ENCODE measurements at places on chromosomes 1 and 21.

GRCh38 chr1:27321813-27322568, at the start of gene TMEM222:
Gene TMEM222 (plus strand): TSS chr1:27322163. CDS start chr1:27322198, 35 bp downstream.
- peak; percentile 99 for DNase-seq

DNA sequence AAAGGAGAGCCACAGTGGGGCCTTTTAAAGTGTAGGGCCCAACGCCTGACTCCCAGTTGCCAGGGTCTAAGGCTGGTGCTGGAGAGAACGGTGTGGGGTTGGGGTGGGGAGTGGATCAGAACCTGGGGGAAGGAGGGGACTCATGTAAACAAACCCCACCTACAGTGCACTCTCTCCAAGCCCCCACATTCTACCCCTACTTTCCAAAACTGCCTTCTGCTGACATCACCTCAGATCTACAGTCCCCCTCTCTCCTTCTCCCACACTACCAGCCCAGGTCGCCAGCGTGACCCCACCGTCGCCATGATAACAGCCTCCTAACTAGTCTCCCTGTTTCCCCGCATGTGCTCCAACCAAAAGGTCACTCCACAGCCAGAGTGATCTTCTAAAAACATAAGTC, 26.6 kb downstream of the TNNT2 start:
- DNase-seq: no peak

DNA sequence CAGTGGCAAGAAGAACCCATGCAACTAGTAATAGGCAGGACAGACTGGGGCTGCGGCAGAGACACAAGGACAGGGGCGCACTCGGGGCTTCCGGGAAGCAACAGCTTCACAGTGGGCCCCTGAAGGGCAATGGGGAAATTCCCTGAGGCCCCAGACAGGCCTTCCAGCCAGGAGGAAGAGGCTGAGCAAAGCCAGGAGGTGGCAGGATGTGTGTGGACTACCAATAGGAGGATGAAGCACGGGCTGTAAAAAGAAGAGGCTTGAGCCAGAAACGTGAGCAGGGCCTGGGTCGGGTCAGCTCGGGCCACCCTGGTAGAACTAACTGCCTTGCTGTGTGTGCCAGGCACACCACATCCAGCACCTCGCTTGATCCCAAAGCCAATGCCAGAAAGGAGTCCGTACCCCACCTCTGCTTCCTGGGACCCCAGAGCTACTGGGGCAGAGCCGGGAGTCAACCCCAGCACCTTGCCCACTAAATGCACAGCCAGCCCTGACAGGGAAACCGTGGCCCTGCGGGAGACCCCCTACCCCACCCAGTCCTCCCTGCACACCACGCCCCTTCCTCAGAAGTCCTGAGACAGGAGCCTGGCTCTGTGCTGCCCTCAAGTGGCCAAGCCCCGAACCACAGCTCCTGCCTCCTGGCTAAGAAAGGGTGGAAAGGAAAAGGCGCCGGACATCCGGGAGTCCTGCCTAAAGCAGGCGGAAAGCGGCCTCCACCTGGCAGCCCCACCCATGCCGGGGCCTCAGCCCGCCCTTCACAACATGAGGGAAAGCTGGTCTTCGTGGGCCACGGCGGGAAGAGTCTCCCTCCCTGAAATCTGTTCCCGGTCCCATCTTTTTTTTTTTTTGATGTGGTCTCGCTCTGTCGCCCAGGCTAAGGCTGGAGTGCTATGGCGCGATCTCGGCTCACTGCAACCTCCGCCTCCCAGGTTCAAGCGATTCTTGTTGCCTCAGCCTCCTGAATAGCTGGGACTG, 33.7 kb downstream of the TTC39A start:
- peak; percentile 46 for DNase-seq

GRCh38 chr1:29469457-29469856, 233.1 kb downstream of the PTPRU start:
- DNase-seq: no peak

GRCh38 chr1:27342778-27343638, 1.2 kb downstream of the SYTL1 start:
- DNase-seq: no peak

DNA sequence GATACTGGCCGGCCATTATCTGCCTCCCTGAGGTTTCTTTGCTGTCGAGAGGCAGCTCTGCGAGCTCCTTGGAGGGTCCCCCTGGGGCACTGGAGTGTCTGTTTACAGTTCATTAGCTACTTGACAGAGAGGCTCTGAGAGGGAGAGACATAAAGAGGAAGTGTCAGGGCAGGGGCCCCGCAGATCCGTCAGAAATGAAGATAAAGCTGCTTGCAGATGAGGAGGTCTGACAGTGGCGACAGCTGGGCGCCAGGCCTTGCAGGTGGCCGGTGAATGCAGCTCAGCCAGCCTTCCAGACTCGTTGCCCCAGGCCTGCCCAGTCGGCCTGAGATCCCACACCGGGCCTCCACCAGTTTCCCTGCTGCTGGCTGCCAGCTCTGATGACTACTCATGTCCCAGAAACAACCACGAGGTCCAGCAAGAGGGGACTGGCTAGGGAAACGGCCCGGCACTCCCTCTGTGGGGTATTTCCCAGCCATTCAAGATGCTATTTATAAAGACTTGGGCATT, 84.7 kb downstream of the DISP3 start:
- no peak for DNase-seq

DNA sequence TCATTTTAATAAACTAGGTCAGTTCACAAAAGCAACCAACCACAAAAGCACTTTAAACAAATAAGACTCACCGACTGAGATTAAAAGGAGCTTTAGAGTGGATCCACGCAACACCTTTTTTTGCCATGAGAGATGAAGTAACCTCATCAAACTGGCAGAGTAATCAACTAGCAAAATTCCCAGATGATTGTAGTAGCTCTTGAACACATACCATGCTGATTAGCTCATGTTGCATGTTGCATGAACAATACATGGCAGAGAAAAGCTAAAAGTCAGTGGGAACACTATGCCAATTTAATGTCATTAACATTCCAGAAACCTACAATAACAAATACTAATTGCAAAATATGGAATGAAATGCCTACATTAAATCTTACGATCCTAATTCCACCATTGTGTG, 4.1 kb downstream of the WARS2 start:
- no peak for DNase-seq

GRCh38 chr1:207861442-207862177, 49.3 kb downstream of the CD34 start:
- no peak for DNase-seq

GRCh38 chr1:39850606-39851216, 32.6 kb downstream of the TRIT1 start:
- DNase-seq: no peak

DNA sequence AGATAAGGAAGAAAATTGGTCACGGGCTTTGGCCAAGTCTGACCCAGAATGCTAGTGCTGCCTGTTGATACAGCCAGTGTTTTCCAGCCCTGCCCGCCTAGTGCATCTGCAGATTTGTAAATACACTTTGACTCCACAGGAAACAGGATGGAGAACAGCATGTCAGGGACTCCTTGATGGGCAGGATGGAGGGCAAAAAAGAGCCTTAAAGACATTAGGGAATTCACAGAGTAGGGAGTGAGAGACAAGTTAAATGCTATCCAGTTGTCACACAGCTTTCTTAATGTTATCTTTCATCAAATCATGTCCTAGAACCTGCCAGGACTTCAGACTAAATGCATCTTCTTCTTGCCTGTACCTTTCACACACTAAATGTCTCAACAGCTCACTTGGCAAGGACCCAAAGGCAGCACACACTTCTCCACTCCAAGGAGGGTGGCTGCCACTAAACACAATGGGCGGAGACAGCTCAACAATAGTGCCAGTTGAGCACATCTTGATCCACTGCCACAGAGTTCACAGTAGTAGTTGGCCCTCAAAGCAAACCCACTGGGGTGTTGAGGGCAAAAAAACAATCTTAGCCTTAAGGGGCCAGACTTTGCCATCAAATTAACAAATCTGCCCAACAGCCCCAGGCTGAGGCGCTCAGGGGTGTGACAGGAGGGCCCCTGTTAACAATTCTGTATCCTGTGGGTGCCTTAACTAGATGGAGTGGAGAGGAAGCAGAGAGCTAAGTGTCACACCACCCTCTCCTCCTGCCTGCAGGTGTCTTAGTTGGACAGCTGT, 2.7 kb downstream of the HIVEP3 start:
- DNase-seq: no peak

- DNase-seq: no peak
Measured at GRCh38 chr21:34128674-34129038, 55.3 kb downstream of the MRPS6 start.

GRCh38 chr1:31216016-31216415, 23.7 kb downstream of the NKAIN1 start:
- no peak for DNase-seq

- no peak for DNase-seq
Measured at GRCh38 chr21:41817228-41817627, 50.4 kb upstream of the RIPK4 start.

DNA sequence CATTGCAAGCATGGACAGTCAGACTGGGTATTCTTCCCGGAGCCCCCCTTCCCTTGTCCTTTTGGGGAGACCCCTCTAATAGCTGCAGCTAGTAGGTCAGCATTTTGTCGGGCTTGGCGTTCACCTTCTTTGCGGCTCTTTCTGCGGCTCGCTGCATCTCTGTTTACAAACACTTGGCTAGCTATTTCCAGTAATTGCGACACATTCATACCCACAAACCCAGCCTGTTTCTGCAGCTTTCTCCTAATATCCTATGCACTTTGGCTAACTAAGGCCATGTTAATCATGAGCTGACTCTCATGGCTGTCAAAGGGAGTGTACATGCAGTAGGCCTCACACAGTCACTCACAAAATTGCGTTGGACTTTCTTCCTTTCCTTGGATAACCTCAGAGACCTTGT, 716.4 kb downstream of the AMY1C start:
- no peak for DNase-seq
